ENCODE measurements at places on chromosomes 1 and 21.

DNA sequence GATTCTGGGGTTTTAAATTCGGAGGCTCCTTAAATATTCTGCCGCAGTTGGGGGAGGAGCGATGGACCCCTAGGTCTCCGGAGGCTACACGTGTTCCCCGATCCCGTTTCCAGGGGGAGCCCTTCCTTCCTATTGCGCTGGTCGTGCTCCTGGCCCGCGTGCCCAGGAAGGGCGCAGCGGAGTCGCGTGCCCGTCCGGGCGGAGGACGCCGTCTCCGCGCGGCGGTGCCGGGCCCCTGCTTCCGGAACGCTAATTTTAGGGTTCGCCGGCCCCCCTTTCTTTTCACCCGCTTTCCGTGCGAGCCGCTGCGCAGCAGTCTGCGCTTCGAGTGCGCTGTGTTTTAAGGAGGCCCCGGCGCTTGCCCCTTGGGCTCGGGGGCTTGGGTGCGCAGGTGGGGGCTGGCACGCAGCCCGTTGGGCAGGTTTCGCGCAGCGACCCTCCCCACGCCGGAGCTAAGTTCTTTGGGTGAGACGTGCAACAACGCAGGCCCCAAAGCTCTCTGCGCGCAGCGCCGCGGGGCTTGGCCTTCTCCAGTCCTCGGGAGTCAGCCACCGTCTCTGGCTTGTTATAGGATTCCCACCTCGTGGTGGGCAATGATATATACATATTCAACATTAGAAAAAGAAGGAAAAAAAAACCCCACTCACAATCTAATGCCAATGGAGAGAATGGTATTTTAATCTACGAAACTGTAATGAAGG lies 43.5 kb upstream of the DNAJC6 start:
- DNase-seq = peak; percentile 67

DNA sequence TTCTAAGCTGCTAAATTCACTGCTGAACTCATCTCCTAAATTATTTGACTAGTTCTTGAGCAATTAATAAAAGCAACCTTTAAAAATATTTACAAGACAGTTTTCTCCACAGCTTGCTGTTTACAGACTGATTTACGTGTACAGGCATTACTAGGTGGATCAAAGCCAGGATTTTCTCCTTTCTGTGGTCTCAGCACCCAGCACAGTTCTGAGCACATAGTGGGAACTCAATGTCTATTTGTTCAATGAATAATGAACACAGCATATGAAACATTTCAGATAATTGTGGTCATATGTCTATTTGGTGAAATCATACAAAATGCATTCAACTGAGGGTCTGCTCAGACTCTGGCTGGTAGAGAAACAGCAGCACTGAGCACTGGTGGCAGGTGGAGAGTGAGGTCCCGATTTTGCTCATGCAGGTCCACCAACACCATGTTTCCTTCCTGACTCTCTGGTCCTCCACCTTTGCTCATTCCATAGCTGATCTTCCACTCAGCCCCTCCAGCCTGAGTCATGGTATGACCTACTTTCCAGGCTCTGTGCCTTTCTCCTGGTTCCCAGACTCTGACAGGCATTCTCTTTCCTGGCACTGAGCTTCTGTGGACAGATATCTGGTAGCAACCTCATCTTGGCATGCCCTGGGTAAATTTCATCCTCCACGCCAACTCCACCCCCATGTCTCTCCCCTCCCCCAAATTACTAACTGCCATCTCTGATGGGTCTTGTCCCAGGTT lies 311.3 kb downstream of the TGFB2 start:
- DNase-seq = no peak

GRCh38 chr1:153293851-153294250 lies 18.9 kb downstream of the PGLYRP3 start:
- no peak for DNase-seq

DNA sequence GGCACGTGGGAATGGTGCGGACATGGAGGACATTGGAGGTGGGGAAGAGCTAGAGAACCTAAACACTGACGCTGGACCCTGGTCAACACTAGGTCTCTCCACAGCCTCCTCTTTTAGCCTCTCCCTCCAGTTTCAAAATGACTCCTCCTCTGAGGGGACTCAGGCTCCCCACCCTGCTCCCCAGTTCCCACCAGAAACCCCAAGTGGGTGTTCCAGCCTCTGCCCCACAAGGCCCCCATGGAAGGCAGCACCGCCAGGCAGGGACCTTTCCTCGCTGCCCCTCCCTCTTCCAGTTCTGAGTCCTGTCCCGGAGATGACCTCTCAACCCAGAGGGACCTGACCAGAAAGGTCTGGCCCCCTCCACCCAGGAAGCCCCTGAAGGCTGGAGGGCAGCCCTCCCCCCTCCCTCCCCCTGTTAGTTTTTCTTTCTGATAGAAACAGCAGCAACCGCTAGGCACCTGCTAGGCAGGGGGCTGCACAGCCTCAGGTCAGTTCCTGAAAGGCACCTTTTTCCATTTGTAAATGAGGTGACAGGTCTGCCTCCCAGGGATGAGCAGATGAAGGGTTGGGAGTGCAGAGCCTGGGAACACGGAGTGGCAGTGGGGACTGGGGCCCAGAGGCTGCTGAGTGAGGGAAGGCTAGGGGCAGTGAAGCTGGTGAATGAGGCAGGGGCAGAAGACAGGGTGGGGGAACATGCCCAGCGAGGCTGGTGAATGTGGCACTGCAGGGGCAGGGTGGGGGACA lies 9.3 kb upstream of the ITGB2 start:
- no peak for DNase-seq

DNA sequence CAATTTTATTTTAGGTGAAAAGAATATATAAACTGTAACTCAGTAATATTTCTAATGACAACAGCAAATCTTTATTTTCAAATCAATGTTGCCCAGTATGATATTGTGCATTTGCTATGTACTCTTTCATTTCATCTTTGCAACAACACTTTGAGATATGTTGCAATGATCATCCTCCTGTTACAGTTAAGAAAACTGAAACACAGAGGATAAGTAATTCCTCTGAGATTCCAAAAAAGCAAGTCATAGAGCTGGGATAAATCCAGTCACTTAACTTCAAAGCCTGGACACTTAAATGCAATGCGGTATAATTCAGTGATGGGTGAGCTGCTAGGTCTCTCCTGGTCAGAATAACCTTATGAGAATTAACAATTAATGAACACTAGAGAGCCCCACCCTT lies 48.6 kb upstream of the EXO1 start:
- no peak for DNase-seq

DNA sequence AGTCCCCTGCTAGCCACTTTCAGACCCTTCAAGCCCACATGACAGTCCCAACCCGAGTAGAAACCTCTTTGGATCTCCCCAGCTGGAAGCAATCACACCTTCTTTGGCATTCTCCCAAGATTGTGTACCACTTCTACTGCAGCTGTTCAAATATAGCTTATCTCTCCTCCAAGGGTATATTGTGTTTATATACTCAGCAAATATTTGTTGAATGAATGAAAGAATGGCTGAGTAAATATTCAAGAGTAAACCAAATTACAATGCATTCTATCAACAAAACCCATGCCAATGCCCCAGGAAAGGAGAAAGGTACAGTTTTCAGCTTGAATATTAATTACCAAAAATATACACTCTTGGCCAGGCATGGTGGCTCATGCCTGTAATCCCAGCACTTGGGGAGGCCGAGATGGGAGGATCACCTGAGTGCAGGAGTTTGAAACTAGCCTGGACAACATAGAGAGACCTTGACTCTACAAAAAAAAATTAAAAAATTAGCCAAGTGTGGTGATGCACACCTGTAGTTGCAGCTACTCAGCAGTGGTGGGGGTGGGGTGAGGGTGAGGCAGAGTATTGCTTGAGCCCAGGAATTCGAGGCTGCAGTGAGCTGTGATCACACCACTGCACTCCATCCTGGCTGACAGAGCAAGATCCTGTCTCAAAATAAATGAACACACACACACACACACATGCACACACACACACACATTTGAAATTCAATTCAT lies 68.5 kb downstream of the NIBAN1 start:
- DNase-seq = no peak

- no peak for DNase-seq
Observed at GRCh38 chr1:84892705-84893618, at the start of gene LPAR3. TSS of gene LPAR3 (minus strand) at chr1:84893206. CDS start at chr1:84866120, 27,086 bp downstream.

- DNase-seq = no peak
Observed at GRCh38 chr1:227869851-227870305, 54.4 kb downstream of the PRSS38 start.

DNA sequence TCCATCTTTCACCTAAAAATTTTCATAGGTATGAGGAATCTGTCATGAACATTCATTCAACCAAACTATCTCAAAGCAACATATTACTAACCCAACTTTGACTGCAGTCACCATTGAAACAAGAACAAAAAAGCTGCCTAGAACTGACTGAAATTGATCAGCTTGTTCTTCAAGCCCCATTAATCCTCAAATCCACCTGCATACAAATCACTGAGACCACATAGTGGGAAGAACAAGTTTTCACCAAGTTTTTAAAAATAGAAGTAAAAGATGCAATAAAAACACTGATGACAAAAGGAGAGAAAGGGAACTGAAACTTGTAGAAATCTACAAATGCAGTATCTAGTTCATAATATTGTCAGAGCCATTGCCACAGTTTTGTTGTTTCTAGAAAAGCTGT lies 6.1 kb downstream of the SORT1 start:
- no peak for DNase-seq

- DNase-seq = no peak
Observed at GRCh38 chr1:167987174-167987573, 50.3 kb upstream of the MPC2 start.

DNA sequence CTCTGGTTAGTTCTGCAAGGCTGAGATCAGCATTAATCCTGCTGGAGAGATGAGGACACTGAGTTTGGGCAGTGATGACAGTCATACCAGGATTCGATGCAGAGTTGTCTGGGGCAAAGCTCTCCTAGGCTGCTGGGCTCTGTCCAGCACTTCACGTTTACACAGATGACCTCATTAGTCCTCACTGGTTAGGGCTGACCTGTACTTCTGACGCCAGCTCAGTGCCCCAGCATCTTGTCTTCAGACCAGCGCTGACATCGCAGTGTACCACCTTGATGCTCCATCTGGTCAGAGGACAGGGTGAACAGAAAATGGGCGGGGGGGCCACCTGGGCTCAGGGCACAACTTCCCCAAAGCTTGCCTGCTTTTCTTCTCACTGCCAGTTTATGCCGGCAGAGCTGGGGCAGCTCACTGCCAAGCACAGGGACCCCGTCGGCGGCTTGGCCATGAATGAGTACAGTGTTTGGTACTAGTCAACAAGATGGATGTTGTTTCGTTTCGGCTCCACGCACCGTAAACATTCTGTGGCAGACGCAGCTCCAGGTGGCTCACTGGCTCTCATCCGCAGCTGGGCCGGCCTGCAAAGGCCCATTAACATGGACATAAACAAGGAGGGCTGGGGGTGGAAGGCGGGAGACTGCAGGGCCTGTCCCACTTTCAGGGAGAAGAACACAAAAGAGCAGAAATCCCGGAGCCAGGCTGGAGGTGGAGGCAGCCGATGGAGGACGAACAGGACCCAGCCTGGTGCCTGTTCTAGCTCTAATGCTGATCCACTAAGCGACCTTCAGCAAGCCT lies 118.7 kb downstream of the GLIS1 start:
- no peak for DNase-seq

DNA sequence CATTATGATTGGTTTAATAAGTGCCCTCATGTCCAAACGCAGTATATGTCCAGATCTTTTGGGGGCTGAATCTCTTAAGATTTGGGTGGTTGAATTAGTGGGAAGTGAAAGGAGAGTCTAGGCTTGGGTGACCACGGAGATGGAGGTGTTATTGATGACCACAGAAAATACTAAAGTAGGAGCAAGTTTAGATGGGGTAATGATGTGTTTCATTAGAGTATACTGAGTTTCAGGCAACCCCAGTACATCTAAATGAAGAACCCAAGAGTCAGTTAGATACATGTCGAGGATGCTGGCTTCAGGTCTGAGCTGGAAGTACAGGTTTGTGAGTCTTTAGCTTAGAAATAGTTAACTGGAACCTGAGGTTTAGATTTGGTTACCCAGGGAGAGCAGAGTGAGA lies 6.5 kb upstream of the ZZZ3 start:
- no peak for DNase-seq

DNA sequence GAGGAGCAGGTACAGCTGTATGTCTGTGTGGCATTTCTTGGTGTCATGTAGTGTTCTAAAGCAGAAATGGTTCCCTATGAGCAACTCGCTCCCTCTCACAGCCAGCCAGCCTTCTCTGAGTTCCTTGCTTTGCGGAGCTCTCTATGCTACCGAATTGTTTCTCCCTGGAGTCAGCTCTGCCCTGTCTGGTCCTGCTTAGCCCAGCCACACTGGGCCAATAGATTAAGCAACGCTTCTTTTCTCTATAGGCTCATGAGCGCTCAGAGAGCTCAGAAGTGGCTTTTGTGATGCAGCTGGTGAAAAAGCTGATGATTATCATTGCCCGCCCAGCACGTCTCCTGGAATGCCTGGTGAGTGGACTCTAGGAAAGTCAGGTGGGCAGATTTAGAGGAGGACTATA lies 113.1 kb downstream of the PIK3R3 start:
- no peak for DNase-seq

DNA sequence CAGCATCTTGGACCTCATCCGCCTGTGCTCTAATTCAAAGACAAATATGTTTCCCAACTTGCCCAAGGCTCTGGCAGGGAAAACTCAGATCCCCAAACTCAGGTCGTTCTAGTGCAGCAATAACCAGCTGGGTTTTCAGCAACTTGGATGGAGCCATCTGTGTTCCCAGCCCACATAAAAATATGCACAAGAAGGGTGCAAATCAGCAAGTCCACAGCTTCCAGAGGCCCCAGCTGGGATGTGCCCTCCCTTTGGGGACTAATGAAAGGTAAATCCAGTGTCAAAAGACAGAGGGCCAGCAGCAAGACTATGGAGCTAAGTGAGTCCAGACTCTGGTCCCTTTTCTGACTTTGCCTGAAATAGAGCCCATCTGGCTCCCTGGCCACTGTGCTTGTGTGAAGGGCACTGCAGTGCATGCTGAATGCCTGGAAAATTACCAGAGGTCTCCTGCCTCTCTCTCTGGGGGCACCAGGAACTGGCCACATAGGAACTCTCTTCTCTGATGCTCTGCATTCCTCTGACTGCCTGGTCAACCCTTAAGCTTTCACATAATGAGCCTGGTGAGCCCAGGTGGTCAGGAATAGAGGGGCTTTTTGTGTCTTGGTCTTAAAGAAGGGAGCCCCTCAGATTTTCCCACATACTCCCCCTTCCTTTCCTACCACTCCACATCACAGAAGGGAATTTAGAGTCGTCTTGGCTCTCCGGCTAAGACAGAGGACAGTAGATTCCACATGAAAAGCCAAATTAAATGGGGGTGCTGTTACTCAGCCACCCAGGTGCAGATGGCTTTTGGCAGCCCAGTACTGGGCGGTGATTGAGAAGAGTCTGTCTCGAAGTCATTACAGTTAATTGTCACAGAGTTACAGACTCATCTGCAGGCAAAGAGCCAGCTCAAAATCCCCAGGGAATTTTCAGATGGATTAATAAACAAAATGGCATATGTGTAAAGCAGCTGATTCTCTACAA lies 88.1 kb upstream of the C1orf21 start:
- DNase-seq = no peak

GRCh38 chr21:42405064-42406013 lies 1.6 kb downstream of the UBASH3A start:
- DNase-seq = no peak

- no peak for DNase-seq
Observed at GRCh38 chr1:93623875-93624274, 57.8 kb downstream of the BCAR3 start.
